Activated CD8-positive, alpha-beta T cell treated with anti-CD3 and anti-CD28 coated beads, Interleukin-2, amount 10 ng/mL, durations not matched to agents 7 days and 5 days (primary cell): ENCODE measurements at places on chromosomes 6 and 20. TPM values are rescaled to one million over a fixed set of nuclear protein-coding genes. Genes with fewer than 3 reads are reported as not detected.

The FOXS1 gene
- total RNA-seq = not detected

The PRRT1 gene
- 0.37 TPM for total RNA-seq

The NINL gene
- 2.2 TPM for total RNA-seq

The ETV7 gene
- 4.6 TPM for total RNA-seq

The TMEM244 gene
- total RNA-seq = not detected

GRCh38 chr6:134171517-134171916, 119.1 kb upstream of the SLC2A12 start:
- H3K27me3 ChIP-seq = no peaks in the 10 kb centered on the region
- H3K27ac ChIP-seq = peak overlapping the region; percentile 50
- DNase-seq = no peak
- H3K4me3 ChIP-seq = peak overlapping the region; percentile 20
- peaks cover 60% of the 10 kb centered on the region for H3K36me3 ChIP-seq

- peaks cover 6% of the 10 kb centered on the region for H3K36me3 ChIP-seq
- peak; percentile 26 for DNase-seq
- H3K4me3 ChIP-seq = no peak overlapping the region
- H3K27ac ChIP-seq = no peak overlapping the region
- no peaks in the 10 kb centered on the region for H3K27me3 ChIP-seq
These were observed 118.8 kb downstream of the RALGAPA2 start for GRCh38 chr20:20593447-20594170.

- H3K4me3 ChIP-seq = no peak overlapping the region
- H3K27me3 ChIP-seq = no peaks in the 10 kb centered on the region
- H3K36me3 ChIP-seq = peaks cover 36% of the 10 kb centered on the region
- H3K27ac ChIP-seq = no peak overlapping the region
- peak; percentile 30 for DNase-seq
These were observed 39.2 kb downstream of the KCNK5 start for GRCh38 chr6:39189915-39190544.

GRCh38 chr6:30836957-30837356, 47.4 kb upstream of the DDR1 start:
- H3K4me3 ChIP-seq = no peak overlapping the region
- DNase-seq = no peak
- H3K4me1 ChIP-seq = peaks cover 51% of the 10 kb centered on the region
- no peaks in the 10 kb centered on the region for H3K36me3 ChIP-seq
- H3K27ac ChIP-seq = no peak overlapping the region
- H3K27me3 ChIP-seq = no peaks in the 10 kb centered on the region

- H3K27me3 ChIP-seq = no peaks in the 10 kb centered on the region
- no peak for DNase-seq
- H3K36me3 ChIP-seq = no peaks in the 10 kb centered on the region
- no peak overlapping the region for H3K27ac ChIP-seq
- H3K4me3 ChIP-seq = no peak overlapping the region
These were observed 29.9 kb upstream of the BACH2 start for GRCh38 chr6:90326404-90327057.

DNA sequence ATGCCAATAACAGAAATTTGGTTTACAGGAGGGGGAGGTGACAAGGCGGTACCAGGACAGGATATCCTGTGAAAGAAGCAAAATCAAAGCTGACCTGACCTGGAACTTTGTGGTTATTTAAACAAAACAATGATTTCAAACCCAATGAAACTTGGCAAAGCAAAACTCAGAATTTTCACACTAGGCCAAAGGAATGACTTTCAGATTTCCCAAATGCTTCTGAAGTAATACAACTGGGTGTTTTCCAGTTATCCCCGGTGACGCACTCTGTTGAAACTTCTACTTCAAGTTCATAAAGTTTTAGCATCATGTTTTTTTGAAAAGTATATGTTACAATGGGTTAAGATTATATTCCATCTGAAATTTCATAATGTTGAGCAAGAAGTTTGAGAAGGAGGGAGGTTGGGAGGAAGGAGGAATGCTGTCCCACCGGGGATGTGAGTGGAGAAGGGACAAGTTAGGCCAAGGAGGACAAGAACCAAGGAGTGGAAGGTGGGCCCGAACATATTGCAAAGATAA, 78.1 kb upstream of the TRAF3IP2 start:
- H3K36me3 ChIP-seq = peaks cover 55% of the 10 kb centered on the region
- DNase-seq = no peak
- no peak overlapping the region for H3K4me3 ChIP-seq
- no peaks in the 10 kb centered on the region for H3K27me3 ChIP-seq

- H3K4me1 ChIP-seq = no peaks in the 10 kb centered on the region
- no peak overlapping the region for H3K4me3 ChIP-seq
- no peak for DNase-seq
- peaks cover 2% of the 10 kb centered on the region for H3K27me3 ChIP-seq
These were observed 390.7 kb downstream of the PREX1 start for GRCh38 chr20:48437146-48437545.

GRCh38 chr6:44867571-44868334, 460.4 kb upstream of the RUNX2 start:
- no peak overlapping the region for H3K4me3 ChIP-seq
- H3K36me3 ChIP-seq = peaks cover 33% of the 10 kb centered on the region
- no peaks in the 10 kb centered on the region for H3K27me3 ChIP-seq
- DNase-seq = no peak
- H3K4me1 ChIP-seq = peaks cover 28% of the 10 kb centered on the region

GRCh38 chr20:41258474-41258873, 59.1 kb downstream of the ZHX3 start:
- H3K4me3 ChIP-seq = no peak overlapping the region
- DNase-seq = no peak
- H3K4me1 ChIP-seq = no peaks in the 10 kb centered on the region
- H3K27ac ChIP-seq = no peak overlapping the region

DNA sequence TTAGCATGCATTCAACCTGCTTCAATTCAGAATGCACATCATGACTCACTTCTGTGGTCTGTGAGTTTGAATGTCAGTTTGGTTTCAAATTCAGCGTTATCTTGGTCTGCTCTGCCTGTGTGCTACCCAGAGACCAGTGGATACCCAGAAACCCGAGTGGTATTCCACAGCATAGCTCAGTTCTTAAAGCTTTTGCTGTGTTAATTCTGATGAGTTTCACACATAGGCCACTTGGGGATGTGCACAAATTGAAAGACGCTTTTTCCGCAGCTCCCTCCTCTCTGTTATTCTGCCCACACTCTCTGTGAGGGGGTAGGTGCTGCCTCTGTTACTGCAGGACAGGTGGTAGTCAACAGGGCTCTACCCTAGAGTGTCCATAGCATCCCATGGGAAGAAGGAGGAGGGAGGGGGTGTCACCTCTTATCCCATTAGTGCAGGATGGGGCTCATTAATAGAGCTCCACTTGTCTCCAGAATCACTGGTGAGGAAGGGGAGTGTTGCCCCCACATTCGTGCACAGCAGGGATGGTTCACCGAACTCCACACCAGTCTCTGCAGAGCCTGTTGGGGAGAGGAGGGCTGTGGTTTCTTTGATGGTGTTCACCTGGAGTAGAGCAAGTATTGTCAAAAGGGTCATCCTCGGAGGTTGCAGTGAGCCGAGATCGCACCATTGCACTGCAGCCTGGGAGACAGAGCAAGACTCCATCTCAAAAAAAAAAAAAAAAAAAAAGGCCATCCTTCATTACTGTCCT, 29.2 kb upstream of the SDCBP2 start:
- H3K27me3 ChIP-seq = no peaks in the 10 kb centered on the region
- peaks cover 61% of the 10 kb centered on the region for H3K4me1 ChIP-seq
- peak overlapping the region; percentile 92 for H3K27ac ChIP-seq
- H3K4me3 ChIP-seq = peak overlapping the region; percentile 64
- peak; percentile 77 for DNase-seq

DNA sequence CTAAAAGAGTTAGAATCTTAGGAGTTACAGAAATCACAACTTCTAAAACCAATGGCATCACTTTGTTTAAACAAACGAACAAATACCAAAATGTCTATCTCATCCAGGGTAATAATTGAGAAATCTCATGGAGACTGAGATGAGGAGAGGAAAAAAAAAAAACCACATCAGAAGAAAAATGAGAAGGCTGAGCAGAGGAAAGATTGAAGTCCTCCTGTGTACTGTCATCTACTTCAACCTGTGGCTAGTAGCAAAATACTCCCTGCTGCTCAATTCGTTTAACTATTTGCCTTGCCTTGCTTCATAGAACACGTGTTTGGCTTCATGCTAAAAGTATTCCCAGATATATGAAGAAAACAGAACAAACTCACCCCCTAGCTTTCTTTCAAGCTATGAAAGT, 143.7 kb downstream of the PDE10A start:
- H3K36me3 ChIP-seq = no peaks in the 10 kb centered on the region
- DNase-seq = no peak
- H3K4me1 ChIP-seq = no peaks in the 10 kb centered on the region

DNA sequence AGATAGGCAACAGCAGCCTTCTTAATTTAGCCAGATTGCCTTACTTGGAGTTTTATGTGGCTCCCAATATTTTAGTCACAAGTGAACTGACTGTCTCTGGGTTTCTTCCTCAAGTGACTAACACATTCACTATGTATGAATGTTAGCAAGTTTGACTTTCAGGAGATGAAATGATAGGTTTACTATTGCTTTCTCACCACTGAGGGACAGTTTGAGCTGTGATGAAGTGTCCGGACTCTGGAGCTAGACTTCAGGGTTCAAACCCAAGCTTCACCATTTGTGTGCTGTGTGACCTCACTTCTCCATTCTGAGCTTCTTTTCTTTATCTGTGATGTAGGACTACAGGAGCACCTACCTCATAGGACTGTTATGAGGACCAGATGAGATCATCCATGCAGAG, 8.2 kb downstream of the DHX35 start:
- H3K27ac ChIP-seq = no peak overlapping the region
- H3K36me3 ChIP-seq = peaks cover 15% of the 10 kb centered on the region
- H3K4me1 ChIP-seq = peaks cover 4% of the 10 kb centered on the region
- no peak for DNase-seq
- H3K27me3 ChIP-seq = no peaks in the 10 kb centered on the region
- no peak overlapping the region for H3K4me3 ChIP-seq

DNA sequence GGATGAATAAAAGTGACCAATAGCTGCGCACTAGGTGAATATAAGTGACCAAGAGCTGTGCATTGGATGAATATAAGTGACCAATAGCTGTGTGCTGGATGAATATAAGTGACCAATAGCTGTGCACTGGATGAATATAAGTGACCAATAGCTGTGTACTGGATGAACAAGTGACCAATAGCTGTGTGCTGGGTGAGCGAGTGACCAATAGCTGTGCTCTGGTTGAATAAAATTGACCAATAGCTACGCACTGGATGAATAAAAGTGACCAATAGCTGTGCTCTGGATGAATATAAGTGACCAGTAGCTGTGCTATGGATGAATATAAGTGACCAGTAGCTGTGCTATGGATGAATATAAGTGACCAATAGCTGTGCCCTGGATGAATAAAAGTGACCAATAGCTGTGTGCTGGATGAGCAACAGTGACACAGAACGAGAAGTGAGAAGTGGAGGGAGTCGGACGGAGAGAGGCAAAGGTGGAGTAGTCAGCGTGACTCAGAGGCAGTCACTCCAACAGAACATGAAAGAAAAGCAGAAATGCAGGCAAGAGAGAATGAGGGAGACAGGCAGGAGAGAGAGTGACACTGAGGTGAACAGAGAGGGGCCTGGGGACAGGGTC, 38.5 kb downstream of the RBM38 start:
- H3K4me3 ChIP-seq = no peak overlapping the region
- peaks cover 60% of the 10 kb centered on the region for H3K4me1 ChIP-seq
- no peak overlapping the region for H3K27ac ChIP-seq
- peaks cover 6% of the 10 kb centered on the region for H3K36me3 ChIP-seq
- no peak for DNase-seq
- H3K27me3 ChIP-seq = peaks cover 7% of the 10 kb centered on the region

GRCh38 chr6:109279628-109280027, 102.6 kb downstream of the CD164 start:
- no peak overlapping the region for H3K27ac ChIP-seq
- H3K36me3 ChIP-seq = no peaks in the 10 kb centered on the region
- H3K4me3 ChIP-seq = no peak overlapping the region

DNA sequence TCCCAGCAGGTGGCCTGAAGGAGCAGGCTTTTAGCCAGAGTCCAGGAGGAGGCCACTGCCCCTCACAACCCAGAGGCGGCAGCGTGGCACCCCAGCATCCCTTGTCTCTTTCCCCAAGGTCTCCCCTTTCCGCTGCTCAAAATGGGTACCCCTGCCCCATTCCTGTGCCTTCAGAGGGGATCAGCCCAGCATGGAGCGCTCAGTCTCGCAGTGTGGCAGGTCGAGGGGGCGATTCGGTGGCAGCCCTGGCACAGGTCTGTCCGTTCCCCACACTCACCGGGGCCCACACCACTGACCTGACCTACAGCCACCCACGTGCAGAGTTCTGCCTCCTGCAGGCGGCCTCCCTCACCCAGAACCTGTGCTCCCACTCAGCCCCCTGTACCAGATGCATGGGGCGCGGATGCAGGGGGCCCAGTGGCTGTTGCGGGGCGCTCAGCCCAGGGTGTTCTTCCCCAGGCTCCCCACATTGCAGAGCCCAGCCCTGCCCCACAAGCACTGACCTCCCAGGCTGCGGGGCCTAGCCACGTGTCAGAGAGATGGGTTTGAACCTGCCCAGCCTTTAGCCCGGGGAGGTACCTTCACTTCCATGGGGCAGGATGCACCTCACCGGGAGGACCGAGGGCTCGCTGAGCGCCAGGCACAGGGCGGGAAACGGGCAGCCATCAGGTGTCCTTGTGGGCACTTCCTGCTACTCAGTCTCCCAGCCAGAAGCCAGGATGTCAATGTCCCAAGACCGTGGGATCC, 41.8 kb downstream of the DSTN start:
- H3K4me1 ChIP-seq = peaks cover 47% of the 10 kb centered on the region
- H3K4me3 ChIP-seq = peak overlapping the region; percentile 67
- peak overlapping the region; percentile 97 for H3K27ac ChIP-seq
- H3K27me3 ChIP-seq = no peaks in the 10 kb centered on the region
- H3K36me3 ChIP-seq = peaks cover 24% of the 10 kb centered on the region

- no peak overlapping the region for H3K27ac ChIP-seq
- no peak overlapping the region for H3K4me3 ChIP-seq
- H3K27me3 ChIP-seq = peaks cover 9% of the 10 kb centered on the region
- DNase-seq = no peak
These were observed 19.6 kb upstream of the PIM1 start for GRCh38 chr6:37150314-37150713.

GRCh38 chr6:50851049-50851845, 32.6 kb downstream of the TFAP2B start:
- H3K36me3 ChIP-seq = peaks cover 1% of the 10 kb centered on the region
- no peak overlapping the region for H3K27ac ChIP-seq
- no peaks in the 10 kb centered on the region for H3K4me1 ChIP-seq
- DNase-seq = no peak

DNA sequence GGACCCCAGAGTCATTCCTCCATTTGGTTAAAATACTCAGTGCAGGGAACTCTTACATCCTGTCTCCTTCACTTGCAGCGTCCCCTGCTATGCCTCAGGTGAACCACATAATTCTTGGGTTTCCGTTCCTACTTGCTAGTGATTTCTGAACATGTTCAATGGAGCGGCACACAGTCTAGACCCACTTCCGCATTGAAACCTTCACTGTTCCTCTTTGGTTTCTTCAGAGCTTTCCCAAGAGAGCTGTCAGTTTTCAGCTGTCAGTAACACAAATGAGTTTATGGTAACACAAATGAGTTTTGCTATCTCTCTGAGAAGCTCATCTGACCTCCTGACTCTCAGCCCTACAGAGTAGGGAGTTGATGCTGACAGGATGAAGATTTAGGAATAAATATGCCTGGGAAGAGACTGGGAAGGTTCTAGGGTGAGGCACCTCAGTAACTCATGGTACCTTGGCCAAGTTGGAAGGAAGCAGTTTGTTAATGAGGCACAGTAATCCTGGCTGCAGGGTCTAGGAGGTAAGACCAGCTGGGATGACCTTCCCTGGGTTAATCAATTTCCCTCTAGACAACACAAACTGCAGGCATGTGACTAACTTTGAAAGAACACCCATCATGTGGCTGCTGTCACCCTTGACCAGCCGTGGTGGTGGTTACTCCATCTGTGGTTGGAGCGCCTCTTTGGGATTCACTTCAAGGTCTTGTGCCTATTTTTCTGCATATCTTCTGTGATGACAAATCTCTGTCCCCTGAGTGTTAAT, 5.4 kb downstream of the SYS1 start:
- no peaks in the 10 kb centered on the region for H3K27me3 ChIP-seq
- peaks cover 41% of the 10 kb centered on the region for H3K36me3 ChIP-seq
- H3K27ac ChIP-seq = peak overlapping the region; percentile 69
- peak; percentile 56 for DNase-seq
- peaks cover 65% of the 10 kb centered on the region for H3K4me1 ChIP-seq
